Breast epithelium (tissue), 4 donors: ENCODE measurements at places on chromosomes 2 and 18. TPM values are rescaled to one million over a fixed set of nuclear protein-coding genes. Genes with fewer than 3 reads are reported as not detected.

Gene MPP4
- total RNA-seq, result 0.29 TPM

Gene LHCGR
- 0.64 TPM for total RNA-seq

Gene CCDC141
- total RNA-seq, result 2.2 TPM

DNA sequence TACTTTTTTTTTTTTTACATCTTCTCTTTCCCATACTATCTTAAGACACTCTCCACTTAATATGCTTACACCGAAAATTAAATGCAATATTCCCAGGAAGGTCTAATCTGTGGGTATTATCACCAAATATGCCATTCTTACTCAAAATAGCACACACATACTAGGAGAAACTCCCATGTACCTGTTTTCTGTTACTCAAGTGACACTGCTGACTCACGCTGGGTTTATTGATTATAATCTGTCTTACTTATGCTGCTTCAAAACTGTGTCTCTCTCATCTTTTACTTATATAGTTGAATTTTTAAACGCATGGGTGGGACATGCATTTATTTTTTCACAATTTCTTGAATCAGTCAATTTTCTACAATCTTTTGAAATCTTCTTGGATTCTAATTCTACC lies 29.9 kb downstream of the MRPL19 start:
- H3K4me1 ChIP-seq, result no peaks in the 10 kb centered on the region
- no peaks in the 10 kb centered on the region for H3K36me3 ChIP-seq
- H3K4me3 ChIP-seq, result no peak overlapping the region
- DNase-seq, result no peak
- H3K27ac ChIP-seq, result no peak overlapping the region
- no peaks in the 10 kb centered on the region for H3K27me3 ChIP-seq

GRCh38 chr2:239470151-239470900 lies 69.5 kb upstream of the HDAC4 start:
- no peak overlapping the region for H3K4me3 ChIP-seq
- no peak for DNase-seq
- H3K27ac ChIP-seq, result no peak overlapping the region
- H3K4me1 ChIP-seq, result no peaks in the 10 kb centered on the region

DNA sequence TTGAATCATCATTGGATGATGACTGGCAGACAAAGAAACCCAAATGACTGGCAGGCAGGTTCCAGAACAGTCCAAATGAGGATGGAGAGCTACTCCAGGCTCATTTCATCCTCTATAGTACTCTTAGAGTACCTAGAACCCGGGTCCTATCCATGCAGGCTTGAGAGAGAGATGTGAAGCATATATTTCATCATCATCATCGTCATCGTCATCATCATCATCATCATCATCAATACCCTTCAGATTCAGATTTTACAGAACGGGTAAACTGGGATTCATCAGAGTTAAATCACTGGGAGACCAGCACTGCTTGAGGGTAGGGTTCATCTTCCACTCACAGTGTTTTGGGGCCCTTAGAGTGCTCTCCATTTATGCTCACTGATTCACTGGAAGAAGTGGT lies 52.3 kb downstream of the PAX8 start:
- no peaks in the 10 kb centered on the region for H3K36me3 ChIP-seq
- H3K4me3 ChIP-seq, result no peak overlapping the region
- DNase-seq, result no peak
- H3K27me3 ChIP-seq, result no peaks in the 10 kb centered on the region
- H3K27ac ChIP-seq, result no peak overlapping the region

DNA sequence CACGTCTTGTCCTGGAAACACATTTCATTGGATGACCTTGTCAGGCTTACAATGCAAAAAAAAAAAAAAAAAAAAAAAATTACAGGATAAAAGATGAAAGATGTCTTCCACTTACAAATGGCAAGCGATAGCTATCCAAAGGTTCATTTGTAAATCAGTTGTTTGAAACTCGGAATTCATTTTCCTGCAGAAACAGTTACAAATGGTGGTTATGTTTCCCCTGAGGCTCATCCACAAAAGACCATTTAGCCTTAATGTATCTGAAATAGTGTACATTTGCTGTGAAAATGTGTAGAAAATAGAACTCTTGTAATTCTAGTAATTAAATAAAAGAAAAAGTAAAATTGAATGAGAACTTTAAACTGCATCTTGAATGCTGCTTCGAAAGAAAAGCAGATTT lies 25.9 kb downstream of the DPP10 start:
- H3K27ac ChIP-seq, result no peak overlapping the region
- DNase-seq, result no peak
- H3K4me3 ChIP-seq, result no peak overlapping the region
- no peaks in the 10 kb centered on the region for H3K36me3 ChIP-seq
- no peaks in the 10 kb centered on the region for H3K27me3 ChIP-seq

DNA sequence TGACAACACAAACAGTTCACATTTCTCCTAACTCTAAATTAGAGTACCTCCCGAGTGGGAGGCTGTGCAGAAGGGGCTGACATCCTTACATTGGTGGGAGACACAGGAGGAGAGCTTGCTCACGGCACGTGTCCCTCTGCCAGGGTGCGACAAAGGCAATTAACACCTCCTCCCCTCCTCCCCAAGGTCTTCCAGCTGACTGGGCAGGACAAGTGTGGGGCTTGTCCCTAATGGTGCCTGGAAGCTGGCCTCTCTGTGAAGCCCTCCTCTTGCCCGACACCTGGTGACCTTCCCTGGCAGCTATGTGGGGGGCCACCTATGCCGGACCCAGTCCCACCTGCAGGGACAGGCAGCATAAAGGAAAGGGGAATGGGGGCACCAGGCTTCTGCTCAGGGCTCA lies 57.0 kb downstream of the FAM168B start:
- H3K4me3 ChIP-seq, result no peak overlapping the region
- peaks cover 17% of the 10 kb centered on the region for H3K27me3 ChIP-seq
- H3K36me3 ChIP-seq, result no peaks in the 10 kb centered on the region
- H3K4me1 ChIP-seq, result no peaks in the 10 kb centered on the region

DNA sequence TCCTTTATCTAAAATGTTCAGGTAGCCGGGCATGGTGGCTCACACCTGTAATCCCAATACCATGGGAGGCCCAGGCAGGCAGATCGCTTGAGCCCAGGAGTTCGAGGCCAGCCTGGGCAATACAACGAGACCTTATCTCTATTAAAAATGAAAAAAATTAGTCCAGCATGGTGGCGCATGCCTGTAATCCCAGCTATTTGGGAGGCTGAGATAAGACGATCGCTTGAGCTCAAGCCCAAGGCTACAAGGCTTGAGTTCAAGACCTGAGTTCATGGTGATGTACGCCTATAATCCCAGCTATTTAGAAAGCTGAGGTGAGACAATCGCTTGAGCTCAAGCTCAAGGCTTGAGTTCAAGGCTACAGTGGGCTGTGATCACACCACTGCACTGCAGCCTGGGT lies 45.6 kb upstream of the GPR75 start:
- peaks cover 17% of the 10 kb centered on the region for H3K36me3 ChIP-seq
- H3K4me1 ChIP-seq, result no peaks in the 10 kb centered on the region
- no peak overlapping the region for H3K27ac ChIP-seq
- no peak for DNase-seq
